ENCODE measurements at places on chromosomes 6 and 20.

DNA sequence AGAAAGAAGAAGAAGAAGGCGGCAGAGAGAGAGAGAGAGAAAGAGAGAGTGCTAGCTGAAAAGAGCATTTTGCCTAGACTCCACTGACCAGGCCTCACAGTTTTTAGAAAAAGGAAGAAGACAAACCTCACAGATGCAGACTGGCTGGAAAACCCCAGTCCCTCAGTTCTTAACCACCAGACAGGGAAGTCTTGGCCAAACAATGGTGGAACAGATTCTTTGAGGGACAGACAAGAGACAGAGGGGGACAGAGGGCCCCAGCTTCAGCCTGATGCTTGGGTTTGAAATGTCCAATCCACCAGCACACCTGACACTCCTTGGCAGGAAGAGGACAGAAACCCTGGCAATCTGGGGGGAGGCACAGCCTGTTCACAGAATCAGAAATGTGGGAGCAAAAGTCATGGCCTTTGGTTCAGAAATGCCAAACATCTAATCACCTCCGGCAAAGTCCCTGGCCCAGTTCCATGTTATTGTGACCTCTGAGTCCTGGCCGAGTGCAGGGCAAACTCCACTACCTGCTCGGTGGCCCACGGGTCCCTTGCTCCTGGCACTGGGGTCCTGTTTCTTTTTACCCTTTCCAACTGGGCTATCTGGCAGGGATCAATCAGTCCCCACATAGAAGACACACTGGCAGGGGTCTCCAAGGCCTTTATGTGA, 235.2 kb downstream of the LY86 start:
- no peak for DNase-seq

DNA sequence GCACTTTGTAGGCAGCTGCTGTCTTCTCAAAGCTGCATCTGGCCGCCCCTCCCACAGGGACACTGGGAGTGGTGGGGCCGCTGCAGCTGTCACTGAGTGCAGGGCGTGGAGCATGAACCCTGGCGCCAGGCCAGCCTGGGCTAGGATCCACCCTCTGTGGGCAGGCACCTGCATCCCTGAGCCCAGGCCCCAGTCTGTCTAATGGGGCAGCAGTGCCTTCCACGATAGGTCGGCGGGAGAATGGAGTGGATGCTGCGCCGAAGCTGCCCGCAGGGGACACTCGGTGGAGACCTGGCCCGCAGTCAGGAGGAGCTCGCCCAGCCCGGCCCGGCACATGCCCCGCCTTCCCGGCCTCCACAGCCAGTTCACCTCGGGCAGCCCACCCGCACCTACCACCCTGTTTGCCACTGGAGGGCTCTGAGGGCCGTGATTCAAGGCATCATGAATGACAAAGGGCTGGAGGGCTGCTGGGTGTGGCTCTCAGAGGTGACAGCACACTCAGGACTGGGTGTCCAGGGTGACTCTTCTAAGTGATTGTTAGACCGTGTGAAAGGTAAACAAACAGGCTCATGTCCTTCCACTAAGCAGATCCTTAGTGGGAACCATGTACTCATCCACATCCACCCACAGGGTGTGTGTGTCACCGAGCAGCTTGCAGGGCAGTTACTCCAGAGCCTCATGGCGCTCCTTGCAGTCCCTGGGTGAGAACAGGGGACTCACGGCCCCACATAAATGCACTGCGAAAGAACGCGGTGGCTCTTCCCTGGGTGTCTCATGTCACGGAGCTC, 133.9 kb downstream of the AGPAT4 start:
- no peak for DNase-seq

DNA sequence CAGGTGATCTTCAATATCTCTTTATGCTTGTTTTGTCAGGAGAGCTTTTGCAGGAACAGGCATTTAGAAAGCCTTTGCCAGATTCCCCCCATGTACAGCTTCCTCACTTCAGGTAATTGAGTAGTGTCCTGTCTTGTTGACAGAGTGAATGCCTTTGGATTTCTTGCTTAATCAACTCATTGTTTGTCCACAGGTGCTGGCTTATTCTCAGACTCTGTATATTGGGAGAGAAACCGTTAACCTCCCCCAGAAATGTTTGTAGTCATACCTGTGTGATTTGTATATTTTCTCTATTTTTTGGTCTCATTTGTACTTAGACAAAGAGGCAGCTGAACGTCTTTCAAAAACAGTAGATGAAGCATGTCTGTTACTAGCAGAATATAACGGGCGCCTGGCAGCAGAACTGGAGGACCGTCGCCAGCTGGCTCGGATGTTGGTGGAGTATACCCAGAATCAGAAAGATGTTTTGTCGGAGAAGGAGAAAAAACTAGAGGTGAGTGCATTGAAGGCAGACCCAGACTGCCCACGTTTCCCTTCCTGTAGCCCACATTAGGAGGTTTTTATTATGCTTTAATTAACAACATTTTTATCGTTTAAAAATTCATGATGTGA, 32.3 kb downstream of the RPRD1B start:
- no peak for DNase-seq

GRCh38 chr20:44651434-44651683, 140 bp downstream of the ADA start:
- no peak for DNase-seq

GRCh38 chr20:9628141-9628540, 113.8 kb downstream of the LAMP5 start:
- DNase-seq, result no peak

- DNase-seq, result no peak
Observed at GRCh38 chr20:57785061-57785460, 75.2 kb upstream of the PMEPA1 start.

DNA sequence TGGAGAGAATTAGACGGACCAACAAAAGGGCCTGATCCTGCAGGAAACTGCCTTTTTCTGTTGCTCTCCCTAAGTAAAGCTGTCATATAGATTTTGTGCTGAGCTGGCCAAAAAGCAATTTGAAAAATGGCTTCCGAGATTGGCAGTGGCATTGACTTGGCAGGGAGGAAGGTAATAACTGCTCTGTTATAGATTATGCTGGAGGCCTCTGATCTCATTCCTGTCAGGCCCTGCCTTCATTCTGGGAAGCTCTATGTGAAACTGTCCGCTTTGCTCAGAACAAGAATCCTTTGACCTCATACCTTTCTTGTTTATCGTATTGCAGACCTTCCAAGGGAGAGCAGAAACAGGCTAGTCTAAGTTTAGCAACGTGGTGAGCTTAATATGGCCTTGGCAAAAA, 234.4 kb downstream of the PHACTR1 start:
- no peak for DNase-seq
